Activated CD4-positive, alpha-beta memory T cell treated with anti-CD3 and anti-CD28 coated beads, Interleukin-2, amount 10 ng/mL, durations not matched to agents 7 days and 5 days (primary cell): ENCODE measurements at places on chromosomes 12 and 14.

DNA sequence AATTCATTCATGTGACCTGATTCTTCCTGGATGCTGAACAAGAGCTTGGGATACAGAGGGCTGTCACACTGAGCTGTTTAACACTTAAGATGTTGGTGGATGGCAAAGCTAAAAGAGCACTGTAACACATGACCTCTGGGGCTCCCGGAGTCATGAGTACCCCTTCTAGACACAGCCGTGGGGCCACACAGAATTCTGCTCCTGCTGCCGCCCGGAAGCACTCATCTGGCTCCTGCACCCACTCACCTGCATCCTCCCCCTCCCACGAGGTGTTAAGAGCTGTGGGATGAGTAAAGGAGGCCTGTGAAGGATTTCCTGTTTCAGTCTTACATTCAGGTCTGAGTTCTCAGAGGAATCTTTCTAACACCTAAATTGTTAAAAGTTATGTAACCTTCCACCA lies 78.0 kb upstream of the SSTR1 start:
- DNase-seq, result no peak

DNA sequence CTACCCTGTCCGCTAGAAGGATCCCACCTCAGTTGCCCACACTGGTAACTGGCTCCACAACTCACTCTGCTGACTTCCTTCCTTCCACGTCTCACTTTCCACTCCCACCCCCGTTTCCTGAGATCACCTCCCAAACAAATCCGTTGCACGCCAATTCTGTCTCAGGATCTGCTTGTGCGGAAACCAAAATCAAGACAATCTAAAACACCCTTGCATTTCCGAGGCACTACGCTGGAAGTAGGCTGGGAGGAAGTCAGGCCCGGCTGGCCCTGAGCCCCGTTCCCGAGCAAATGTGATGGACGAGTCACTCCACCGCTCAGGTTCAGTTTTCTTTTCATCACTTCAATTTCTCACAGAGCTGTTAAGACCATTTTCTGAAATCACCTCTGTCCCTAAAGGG lies 23.1 kb downstream of the ABCB9 start:
- DNase-seq, result no peak

DNA sequence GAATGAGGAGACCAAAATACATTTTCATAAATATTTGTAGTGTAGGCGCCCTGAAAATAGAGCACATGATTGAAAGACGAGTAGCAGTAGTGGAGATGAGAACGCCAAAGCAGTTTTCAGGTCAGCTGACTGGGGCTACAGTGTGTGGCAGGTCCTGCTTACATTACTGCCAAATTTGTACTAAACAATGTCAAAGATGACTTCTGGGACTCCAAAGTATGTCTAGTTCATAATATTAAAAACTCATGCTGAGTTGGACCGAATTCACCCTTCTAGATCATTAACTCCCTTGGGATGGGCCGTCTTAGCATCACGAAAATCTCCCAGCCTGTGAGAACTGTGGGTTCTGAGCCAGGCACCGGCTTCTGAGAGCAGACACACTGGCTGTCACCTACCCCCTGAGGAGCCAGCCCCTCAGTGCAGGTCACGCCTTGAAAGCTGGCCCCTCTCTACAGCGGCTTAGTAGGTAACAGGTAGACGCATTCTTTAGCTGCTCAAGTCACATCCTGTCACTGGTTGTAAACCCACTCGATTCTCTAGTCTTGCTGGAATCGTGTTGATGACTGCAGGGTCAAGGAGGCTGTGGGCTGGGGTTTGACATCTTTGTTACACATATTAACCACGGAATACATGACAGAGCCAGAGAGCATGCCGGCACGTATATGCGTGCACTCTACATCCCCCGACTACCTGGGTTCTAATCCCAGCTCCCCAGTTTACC lies 210.4 kb downstream of the ETV6 start:
- DNase-seq, result no peak

- DNase-seq, result no peak
Observed at GRCh38 chr14:26995301-26995700, 397.5 kb upstream of the NOVA1 start.
